ENCODE measurements at places on chromosomes 5 and 9.
A peak's percentile ranks its signal among the peaks of the same experiment; 100 is the strongest.

GRCh38 chr5:80177236-80177635 is 78.6 kb downstream of the SERINC5 start:
- H3K4me3 ChIP-seq = no peak overlapping the region
- DNase-seq = no peak
- H3K4me1 ChIP-seq = no peaks in the 10 kb centered on the region
- no peaks in the 10 kb centered on the region for H3K27me3 ChIP-seq

DNA sequence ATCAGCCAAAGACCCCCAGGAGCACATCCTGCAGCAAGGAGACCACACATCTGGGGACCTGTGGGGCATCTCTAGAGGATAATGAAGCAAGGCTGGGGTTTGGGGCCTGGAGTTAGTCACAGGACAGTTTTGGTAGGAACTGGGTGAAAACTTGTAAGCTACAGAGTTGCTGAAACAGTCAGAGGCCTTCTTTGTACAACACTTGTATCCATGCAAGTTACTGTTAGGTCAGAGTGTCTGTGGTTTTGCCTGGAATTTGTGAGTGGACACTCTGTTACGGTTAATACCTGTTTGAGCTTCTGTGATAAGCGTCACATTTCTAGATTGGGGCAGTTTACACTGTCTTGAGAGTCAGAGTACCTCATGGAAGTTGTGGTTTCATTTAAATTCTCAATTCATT is 22.6 kb upstream of the ASPN start:
- peak overlapping the region; percentile 84 for H3K27ac ChIP-seq
- no peaks in the 10 kb centered on the region for H3K36me3 ChIP-seq
- H3K4me3 ChIP-seq = no peak overlapping the region
- peak; percentile 88 for DNase-seq

GRCh38 chr9:2234371-2234893 is 219.3 kb downstream of the SMARCA2 start:
- H3K4me1 ChIP-seq = peaks cover 4% of the 10 kb centered on the region
- DNase-seq = no peak
- no peak overlapping the region for H3K27ac ChIP-seq
- H3K36me3 ChIP-seq = no peaks in the 10 kb centered on the region

GRCh38 chr5:91898019-91898418 is 514.9 kb upstream of the ARRDC3 start:
- H3K27ac ChIP-seq = no peak overlapping the region
- no peaks in the 10 kb centered on the region for H3K27me3 ChIP-seq
- no peaks in the 10 kb centered on the region for H3K4me1 ChIP-seq
- no peak for DNase-seq
- no peaks in the 10 kb centered on the region for H3K36me3 ChIP-seq
- H3K4me3 ChIP-seq = no peak overlapping the region

DNA sequence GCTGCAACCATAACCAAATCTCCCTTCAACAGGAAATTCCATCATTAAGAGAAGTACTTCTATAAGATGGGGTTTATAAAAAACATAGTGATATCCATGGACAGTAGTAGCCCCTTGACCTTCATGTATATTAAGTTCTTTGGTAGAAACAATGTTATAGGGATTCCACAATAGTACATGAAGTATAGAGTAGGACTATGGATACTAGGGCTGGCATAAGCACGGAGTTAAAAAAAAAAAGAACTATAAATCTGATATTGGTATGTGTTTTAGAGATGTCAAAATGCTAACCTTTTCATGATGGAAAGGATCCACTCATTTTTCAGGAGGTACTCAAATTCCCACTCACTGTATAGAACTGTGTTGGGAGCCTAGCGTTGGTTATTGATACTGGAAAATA is 337.6 kb downstream of the FGF10 start:
- H3K4me3 ChIP-seq = no peak overlapping the region
- no peaks in the 10 kb centered on the region for H3K4me1 ChIP-seq
- no peak for DNase-seq
- no peak overlapping the region for H3K27ac ChIP-seq

- H3K4me3 ChIP-seq = no peak overlapping the region
- no peak overlapping the region for H3K27ac ChIP-seq
These were observed 16.8 kb upstream of the FAM174A start for GRCh38 chr5:100518377-100518776.

DNA sequence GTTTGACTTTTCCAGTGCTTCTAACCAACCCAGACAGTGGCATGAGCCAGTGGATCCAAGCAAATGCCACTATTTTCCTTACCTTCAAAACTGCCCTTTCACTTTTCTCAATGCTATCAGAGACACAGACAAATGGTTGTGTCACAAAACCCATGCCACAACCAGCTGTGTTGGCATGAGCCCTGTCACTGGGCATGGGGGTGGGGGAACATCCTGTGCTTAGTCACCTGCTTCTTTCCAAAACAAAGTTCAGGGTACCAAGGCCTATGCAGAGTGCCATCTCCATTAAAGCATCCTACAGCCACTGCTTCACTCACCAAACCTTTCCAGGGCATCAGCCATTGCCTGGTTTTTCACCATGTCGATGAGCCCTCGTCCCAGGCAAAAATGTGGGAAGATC is 30.1 kb downstream of the NIPSNAP3B start:
- no peak overlapping the region for H3K4me3 ChIP-seq
- no peaks in the 10 kb centered on the region for H3K27me3 ChIP-seq
- peaks cover 62% of the 10 kb centered on the region for H3K36me3 ChIP-seq
- DNase-seq = no peak
- H3K27ac ChIP-seq = no peak overlapping the region

GRCh38 chr5:107269678-107270077 is 401.1 kb downstream of the EFNA5 start:
- no peak for DNase-seq
- no peaks in the 10 kb centered on the region for H3K4me1 ChIP-seq
- H3K36me3 ChIP-seq = no peaks in the 10 kb centered on the region
- H3K4me3 ChIP-seq = no peak overlapping the region

DNA sequence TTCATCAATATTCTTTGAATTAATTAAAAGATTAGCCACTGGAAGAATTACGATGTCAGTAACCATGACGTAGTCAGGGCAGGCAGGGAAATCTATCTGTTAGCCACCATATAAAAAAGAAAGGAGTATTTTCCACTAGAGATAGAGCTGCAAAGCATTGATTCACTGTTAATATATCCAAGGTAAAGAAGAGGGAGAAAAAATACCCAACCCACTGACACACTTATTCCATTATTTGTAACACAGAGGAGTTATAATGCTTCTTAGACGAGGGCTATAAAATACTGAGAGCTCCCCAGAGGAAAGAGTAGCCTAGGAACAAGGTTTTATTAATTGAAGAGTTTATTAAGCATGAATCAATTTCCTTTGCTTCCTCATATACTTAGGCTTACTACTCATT is 382.2 kb upstream of the CDH6 start:
- H3K27ac ChIP-seq = no peak overlapping the region
- H3K4me1 ChIP-seq = no peaks in the 10 kb centered on the region
- DNase-seq = no peak
- H3K36me3 ChIP-seq = no peaks in the 10 kb centered on the region

GRCh38 chr9:105842023-105842644 is 147.8 kb downstream of the TMEM38B start:
- no peak overlapping the region for H3K4me3 ChIP-seq
- no peaks in the 10 kb centered on the region for H3K36me3 ChIP-seq
- no peaks in the 10 kb centered on the region for H3K4me1 ChIP-seq
- H3K27me3 ChIP-seq = peaks cover 3% of the 10 kb centered on the region
- DNase-seq = peak; percentile 2

GRCh38 chr9:13284011-13284410 is 4.5 kb upstream of the MPDZ start:
- no peak overlapping the region for H3K27ac ChIP-seq
- peaks cover 5% of the 10 kb centered on the region for H3K4me1 ChIP-seq
- no peak overlapping the region for H3K4me3 ChIP-seq
- no peak for DNase-seq

DNA sequence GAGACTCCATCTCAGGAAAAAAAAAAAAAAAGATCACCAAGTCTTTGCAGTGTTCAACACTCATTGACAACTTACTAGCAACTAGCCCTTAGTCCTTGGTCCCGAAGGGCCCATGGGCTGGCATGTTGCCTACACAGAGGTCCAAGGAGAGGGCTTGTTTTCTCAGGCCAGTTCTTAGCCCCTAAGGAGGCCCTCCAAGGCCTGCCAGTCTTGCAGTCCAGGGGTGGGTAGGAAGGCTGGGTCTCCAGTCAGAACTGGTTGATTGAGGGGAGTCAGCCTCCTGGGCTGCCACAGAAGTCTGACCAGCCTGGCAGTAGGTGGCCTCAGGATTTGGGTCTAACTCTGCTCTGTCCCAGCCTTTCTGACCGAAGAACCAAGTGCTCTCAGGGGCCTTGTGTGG is 32.7 kb downstream of the IER5L start:
- no peaks in the 10 kb centered on the region for H3K27me3 ChIP-seq
- peaks cover 6% of the 10 kb centered on the region for H3K36me3 ChIP-seq
- peaks cover 61% of the 10 kb centered on the region for H3K4me1 ChIP-seq
- no peak for DNase-seq
- H3K4me3 ChIP-seq = no peak overlapping the region

GRCh38 chr9:110276781-110277180 is 20.5 kb upstream of the TXN start:
- DNase-seq = no peak
- H3K4me1 ChIP-seq = peaks cover 11% of the 10 kb centered on the region
- no peak overlapping the region for H3K4me3 ChIP-seq
- H3K27me3 ChIP-seq = no peaks in the 10 kb centered on the region

GRCh38 chr5:140551872-140552271 is 4.4 kb downstream of the EIF4EBP3 start:
- no peak overlapping the region for H3K4me3 ChIP-seq
- DNase-seq = no peak
- no peaks in the 10 kb centered on the region for H3K27me3 ChIP-seq
- H3K36me3 ChIP-seq = peaks cover 36% of the 10 kb centered on the region

- H3K4me3 ChIP-seq = no peak overlapping the region
- H3K36me3 ChIP-seq = no peaks in the 10 kb centered on the region
- H3K4me1 ChIP-seq = no peaks in the 10 kb centered on the region
- H3K27me3 ChIP-seq = no peaks in the 10 kb centered on the region
- no peak overlapping the region for H3K27ac ChIP-seq
- DNase-seq = no peak
These were observed 276.9 kb upstream of the DAP start for GRCh38 chr5:11037941-11038340.

- peaks cover 6% of the 10 kb centered on the region for H3K4me1 ChIP-seq
- no peaks in the 10 kb centered on the region for H3K36me3 ChIP-seq
- no peaks in the 10 kb centered on the region for H3K27me3 ChIP-seq
- H3K4me3 ChIP-seq = no peak overlapping the region
- peak overlapping the region; percentile 62 for H3K27ac ChIP-seq
- peak; percentile 78 for DNase-seq
These were observed 136.8 kb downstream of the CFAP90 start for GRCh38 chr5:7714119-7714518.

DNA sequence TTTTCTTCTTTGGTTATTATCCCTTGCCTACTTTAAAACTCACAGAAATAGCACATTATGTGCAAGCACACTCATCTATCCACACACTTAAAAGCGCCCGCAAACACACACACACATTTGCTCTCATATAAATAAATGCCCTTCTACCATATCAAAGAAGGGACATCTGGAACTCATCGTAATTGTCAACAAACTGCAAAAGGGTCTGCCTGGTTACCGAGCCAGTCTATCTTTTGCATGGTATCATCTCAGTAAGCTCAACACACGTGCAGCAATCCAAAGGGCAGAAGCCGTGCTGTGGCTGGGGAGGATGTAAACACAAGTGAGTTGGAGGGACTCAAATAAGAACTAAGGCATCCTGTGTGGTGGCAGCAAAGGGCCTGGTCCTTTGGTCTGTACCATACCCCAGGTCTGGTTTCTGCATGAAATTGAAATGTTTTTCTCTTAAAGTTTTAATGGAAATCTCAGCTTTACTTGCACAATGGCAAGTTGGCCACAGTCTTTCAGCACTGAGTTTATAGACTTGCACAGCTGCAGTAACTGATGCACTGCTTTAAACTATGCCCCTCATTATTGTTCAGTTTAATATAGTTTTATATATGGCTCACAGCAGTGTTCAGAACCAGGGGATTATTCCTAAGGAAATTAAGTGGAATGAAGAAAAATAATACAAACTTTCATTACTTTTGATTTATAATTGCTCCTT is 331.0 kb downstream of the ADAMTS6 start:
- H3K27me3 ChIP-seq = no peaks in the 10 kb centered on the region
- no peaks in the 10 kb centered on the region for H3K4me1 ChIP-seq
- no peak overlapping the region for H3K27ac ChIP-seq
- DNase-seq = no peak

- no peak overlapping the region for H3K27ac ChIP-seq
- H3K4me1 ChIP-seq = peaks cover 30% of the 10 kb centered on the region
- no peak for DNase-seq
- peaks cover 4% of the 10 kb centered on the region for H3K36me3 ChIP-seq
- H3K4me3 ChIP-seq = no peak overlapping the region
- no peaks in the 10 kb centered on the region for H3K27me3 ChIP-seq
These were observed 19.3 kb upstream of the SLC25A51 start for GRCh38 chr9:37923118-37923795.

Measured in astrocyte (in vitro differentiated cells and primary cell).